ENCODE measurements at places on chromosomes 5 and 9.

GRCh38 chr5:8418049-8418426 lies 549.1 kb downstream of the MTRR start:
- H3K27ac ChIP-seq, result no peak overlapping the region
- DNase-seq, result no peak
- no peaks in the 10 kb centered on the region for H3K36me3 ChIP-seq
- no peaks in the 10 kb centered on the region for H3K27me3 ChIP-seq
- no peaks in the 10 kb centered on the region for H3K4me1 ChIP-seq
- H3K4me3 ChIP-seq, result no peak overlapping the region

DNA sequence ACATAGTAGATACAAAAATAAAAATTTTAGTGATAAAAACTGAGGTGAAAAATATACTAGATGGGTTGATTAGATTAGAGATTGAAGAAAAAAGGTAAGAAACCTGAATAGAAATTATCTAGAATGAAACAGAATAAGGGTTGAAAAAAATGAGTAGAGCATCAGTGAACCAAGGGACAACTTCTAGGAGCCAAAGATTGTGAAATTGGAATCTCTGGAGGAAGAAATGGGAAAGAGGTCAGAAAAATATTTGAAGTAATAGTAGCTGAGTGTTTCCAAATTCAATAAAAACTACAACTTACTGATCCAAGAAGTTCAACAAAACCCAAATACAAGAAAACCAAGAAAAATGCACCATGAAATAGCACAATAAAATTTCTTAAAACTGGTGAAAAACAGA lies 116.6 kb upstream of the STARD4 start:
- H3K4me3 ChIP-seq, result no peak overlapping the region
- H3K4me1 ChIP-seq, result no peaks in the 10 kb centered on the region
- H3K36me3 ChIP-seq, result no peaks in the 10 kb centered on the region
- no peaks in the 10 kb centered on the region for H3K27me3 ChIP-seq
- H3K27ac ChIP-seq, result no peak overlapping the region

DNA sequence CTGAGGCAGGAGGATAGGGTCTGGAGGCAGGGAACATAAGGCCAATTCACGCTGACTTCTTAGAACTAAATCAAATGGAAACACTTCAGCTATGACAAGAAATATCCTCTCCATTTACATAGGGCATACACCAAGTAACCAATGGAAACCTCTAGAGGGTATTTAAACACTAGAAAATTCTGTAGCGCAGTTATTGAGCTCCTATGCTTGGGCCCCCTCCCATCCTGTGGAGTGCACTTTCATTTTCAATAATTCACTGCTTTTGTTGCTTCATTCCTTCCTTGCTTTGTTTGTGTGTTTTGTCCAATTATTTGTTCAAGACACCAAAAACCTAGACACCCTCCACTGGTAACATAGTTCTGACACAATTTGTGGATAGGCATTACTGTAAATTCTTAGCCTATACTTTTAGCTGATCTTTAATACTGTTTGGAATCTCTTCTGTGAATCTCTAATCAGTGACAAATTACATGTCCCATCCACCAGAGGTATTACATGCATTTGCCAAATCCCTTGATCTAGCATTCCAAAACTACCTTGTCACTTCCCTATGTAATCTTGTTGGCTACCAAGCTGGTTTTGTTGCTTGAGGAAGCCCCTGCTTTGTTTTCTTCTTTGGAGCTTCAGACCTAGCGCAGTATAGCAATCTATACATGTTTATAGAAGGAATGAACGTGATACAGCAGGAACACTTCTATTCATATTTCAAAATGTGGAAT lies 61.6 kb downstream of the ST8SIA4 start:
- H3K27me3 ChIP-seq, result no peaks in the 10 kb centered on the region
- H3K4me3 ChIP-seq, result no peak overlapping the region
- H3K36me3 ChIP-seq, result no peaks in the 10 kb centered on the region
- no peak overlapping the region for H3K27ac ChIP-seq
- DNase-seq, result no peak

DNA sequence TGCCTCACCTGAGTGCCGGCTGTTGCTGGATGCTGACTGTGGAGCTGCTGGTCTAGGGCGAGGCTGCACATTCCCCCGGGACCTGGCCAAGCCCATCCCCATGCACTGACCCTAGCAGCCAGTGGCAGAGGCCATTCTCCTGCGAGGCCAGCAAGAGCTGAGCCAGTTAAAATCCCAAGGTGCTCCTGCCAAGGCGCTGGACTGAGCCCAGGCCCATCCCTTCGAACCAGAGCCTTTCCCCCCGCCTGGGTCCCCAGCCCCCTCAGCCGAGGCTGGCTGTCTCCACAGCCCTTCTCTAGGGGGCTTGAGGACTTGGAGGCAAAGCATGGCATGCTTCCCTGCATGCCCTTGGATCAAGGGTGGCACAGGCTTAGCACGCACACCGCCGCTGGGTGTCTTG lies 1.6 kb downstream of the ADAMTSL2 start:
- H3K27me3 ChIP-seq, result no peaks in the 10 kb centered on the region
- no peak for DNase-seq
- no peak overlapping the region for H3K27ac ChIP-seq
- H3K4me1 ChIP-seq, result no peaks in the 10 kb centered on the region

- no peak overlapping the region for H3K27ac ChIP-seq
- H3K4me3 ChIP-seq, result no peak overlapping the region
- H3K36me3 ChIP-seq, result no peaks in the 10 kb centered on the region
- H3K4me1 ChIP-seq, result no peaks in the 10 kb centered on the region
Observed at GRCh38 chr5:90171466-90171865, 238.1 kb downstream of the CETN3 start.

GRCh38 chr9:74800226-74800625 lies 87.5 kb downstream of the TRPM6 start:
- H3K4me3 ChIP-seq, result no peak overlapping the region
- H3K36me3 ChIP-seq, result no peaks in the 10 kb centered on the region
- DNase-seq, result no peak
- H3K27ac ChIP-seq, result no peak overlapping the region
- H3K4me1 ChIP-seq, result no peaks in the 10 kb centered on the region
- no peaks in the 10 kb centered on the region for H3K27me3 ChIP-seq

- H3K4me3 ChIP-seq, result no peak overlapping the region
- H3K4me1 ChIP-seq, result no peaks in the 10 kb centered on the region
- peaks cover 3% of the 10 kb centered on the region for H3K27me3 ChIP-seq
- DNase-seq, result no peak
- H3K36me3 ChIP-seq, result no peaks in the 10 kb centered on the region
Observed at GRCh38 chr5:2686321-2687124, 65.0 kb downstream of the IRX2 start.

DNA sequence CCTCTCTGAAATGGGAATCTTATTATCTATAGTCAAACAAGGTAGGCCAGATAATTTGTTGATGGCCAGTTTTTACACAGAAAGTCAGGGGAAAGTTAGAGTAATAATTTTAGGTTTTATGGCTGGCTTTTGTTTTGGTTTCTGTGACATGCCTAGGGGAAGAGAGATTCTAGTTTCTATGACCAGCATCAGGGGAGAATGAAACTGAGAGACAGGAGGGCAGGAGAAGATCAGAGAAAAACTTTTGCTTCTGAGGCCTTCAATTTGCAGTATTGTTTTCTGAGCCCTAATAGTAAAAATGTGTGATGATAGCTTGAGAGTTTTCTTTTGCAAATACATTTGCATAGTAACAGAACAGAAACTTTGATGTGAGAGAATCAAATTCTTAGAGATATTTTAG lies 564.3 kb downstream of the ZNF608 start:
- no peaks in the 10 kb centered on the region for H3K4me1 ChIP-seq
- H3K4me3 ChIP-seq, result no peak overlapping the region
- no peaks in the 10 kb centered on the region for H3K27me3 ChIP-seq
- no peaks in the 10 kb centered on the region for H3K36me3 ChIP-seq

- H3K4me1 ChIP-seq, result peaks cover 25% of the 10 kb centered on the region
- H3K36me3 ChIP-seq, result no peaks in the 10 kb centered on the region
- no peak for DNase-seq
- H3K27me3 ChIP-seq, result no peaks in the 10 kb centered on the region
- H3K4me3 ChIP-seq, result no peak overlapping the region
Observed at GRCh38 chr5:142295084-142295758, 29.6 kb downstream of the SPRY4 start.

DNA sequence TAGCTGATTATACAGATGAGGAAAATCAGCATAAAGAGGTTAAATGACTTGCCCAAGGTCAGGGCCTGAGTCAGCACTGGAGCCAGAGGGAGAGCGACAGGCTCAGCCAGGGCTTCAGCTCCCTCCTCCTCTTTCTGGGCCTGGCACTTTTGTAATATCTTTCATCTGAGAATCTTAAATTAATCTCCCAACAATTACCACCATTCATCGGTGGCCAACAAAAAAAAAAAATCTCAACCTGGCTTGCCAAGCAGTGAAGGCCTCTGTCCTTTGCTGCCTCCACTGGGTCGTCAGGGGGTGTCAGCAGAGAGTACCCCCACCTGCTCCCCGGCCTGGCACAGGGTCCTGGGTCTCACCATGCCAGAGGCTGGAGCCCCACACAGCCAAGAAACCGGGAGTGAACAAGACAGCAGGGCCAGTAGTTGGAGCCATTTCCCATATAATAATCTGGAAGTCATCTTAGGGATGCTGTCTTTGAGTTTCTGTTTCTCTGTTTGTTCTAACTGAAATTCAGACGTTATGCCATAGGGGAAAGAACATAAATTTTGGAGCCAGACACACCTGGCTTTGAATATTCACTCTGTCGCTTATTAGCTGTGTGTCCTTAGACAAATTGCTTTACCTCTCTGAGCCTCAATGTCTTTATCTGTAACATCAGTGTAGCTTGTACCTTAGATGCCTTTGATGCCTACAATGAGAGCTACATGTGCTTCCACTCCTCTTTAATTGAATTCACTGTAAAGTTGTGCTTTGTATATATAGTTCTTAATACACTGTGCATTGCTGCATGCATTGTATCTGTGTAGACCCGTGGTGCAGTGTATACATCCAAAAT lies 299.9 kb upstream of the MSX2 start:
- H3K4me3 ChIP-seq, result no peak overlapping the region
- DNase-seq, result no peak
- H3K36me3 ChIP-seq, result no peaks in the 10 kb centered on the region

DNA sequence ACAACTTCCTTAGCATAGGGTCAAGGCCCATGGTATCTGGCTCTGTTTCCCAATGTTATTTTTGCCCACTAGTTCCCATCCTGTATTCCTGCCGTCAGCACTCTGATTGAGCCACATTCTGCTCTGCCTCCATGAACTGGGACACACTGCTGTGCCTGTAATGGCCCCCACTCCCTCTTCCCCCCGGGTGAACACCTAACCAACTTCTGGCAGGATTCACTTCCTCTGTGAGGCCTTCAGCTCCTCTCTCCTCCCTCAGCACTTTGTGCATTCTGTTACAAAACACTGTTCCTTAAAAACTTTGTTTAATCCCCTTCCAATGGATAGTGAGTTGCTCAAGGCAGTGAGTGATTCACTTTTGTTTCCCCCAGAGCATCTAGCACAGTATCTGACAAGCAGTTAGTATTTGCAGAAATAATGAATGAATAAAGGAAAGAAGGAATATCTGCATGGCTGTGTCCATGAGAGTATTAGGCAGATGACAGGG lies 183.6 kb downstream of the EFNA5 start:
- H3K4me1 ChIP-seq, result no peaks in the 10 kb centered on the region
- no peaks in the 10 kb centered on the region for H3K27me3 ChIP-seq
- no peaks in the 10 kb centered on the region for H3K36me3 ChIP-seq
- no peak overlapping the region for H3K4me3 ChIP-seq

DNA sequence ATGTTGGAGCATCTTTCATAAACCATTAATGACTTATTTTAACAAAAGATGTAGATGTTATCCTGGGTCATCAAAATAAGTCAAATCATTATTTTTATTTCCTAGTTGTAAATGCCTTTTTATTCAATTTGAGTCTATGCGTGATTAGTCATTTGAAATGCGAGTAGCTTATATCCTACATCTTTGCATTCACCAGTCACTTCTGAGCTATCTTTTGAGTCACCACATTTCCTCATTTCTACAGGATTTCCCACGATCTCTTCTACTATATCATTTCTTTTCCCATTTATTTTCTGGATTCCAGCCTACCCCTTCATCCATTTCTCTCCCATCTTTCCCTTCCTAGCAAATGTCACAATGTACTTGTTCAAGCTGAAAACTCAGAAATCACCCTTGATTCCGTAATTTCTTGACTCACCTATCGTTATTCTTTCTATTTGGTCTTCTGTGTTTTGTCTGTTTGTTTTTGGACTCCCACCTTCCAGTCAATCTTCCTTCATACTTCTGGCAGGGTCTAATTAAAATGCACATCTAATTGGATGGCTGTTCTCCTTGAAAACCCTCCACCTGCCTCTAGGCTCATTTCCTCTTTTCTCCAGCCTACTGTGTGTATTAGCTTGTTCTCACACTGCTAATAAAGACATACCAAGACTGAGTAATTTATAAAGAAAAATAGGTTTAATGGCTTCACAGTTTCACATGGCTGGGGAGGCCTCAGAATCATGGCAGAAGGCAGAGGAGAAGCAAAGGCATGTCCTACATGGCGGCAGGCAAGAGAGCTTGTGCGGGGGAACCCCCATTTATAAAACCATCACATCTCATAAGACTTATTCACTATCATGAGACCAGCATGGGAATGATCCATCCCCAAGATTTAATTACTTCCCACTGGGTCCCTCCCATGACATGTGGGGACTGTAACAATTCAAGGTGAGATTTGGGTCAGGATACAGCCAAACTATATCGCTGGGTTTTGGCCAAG lies 112.4 kb downstream of the MEF2C start:
- H3K4me3 ChIP-seq, result no peak overlapping the region
- H3K4me1 ChIP-seq, result peaks cover 31% of the 10 kb centered on the region
- DNase-seq, result no peak
- peak overlapping the region; percentile 17 for H3K27ac ChIP-seq

- H3K4me1 ChIP-seq, result no peaks in the 10 kb centered on the region
- no peak overlapping the region for H3K4me3 ChIP-seq
- no peaks in the 10 kb centered on the region for H3K27me3 ChIP-seq
- no peaks in the 10 kb centered on the region for H3K36me3 ChIP-seq
Observed at GRCh38 chr5:23528677-23529076, 21.3 kb downstream of the PRDM9 start.

- no peaks in the 10 kb centered on the region for H3K4me1 ChIP-seq
- H3K4me3 ChIP-seq, result no peak overlapping the region
Observed at GRCh38 chr9:389159-389558, 174.5 kb downstream of the DOCK8 start.

DNA sequence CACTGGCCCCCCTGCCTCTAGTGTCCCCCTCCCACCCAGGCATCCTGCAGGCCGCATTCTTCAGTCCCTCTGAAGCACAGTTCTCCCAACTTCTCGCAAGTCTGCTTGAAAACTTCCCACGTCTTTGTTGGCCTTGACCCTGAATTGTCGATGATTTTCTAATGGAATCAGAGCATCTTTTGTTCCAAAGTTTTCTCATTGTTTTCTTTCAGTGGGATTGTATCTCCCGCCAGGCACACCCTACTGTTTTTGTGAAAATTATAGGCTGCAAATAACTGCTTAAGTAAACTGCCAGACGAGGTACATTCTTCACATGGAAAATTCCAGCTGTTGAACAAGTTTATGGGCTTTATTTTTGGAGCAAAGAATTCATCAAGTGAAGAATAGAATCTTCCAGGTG lies 122.6 kb upstream of the SLC25A48 start:
- H3K4me3 ChIP-seq, result no peak overlapping the region
- H3K27ac ChIP-seq, result no peak overlapping the region
- H3K27me3 ChIP-seq, result no peaks in the 10 kb centered on the region
- no peaks in the 10 kb centered on the region for H3K36me3 ChIP-seq
- no peaks in the 10 kb centered on the region for H3K4me1 ChIP-seq
- no peak for DNase-seq

GRCh38 chr9:126149661-126150060 lies 177.0 kb upstream of the MVB12B start:
- H3K4me1 ChIP-seq, result no peaks in the 10 kb centered on the region
- DNase-seq, result no peak
- no peaks in the 10 kb centered on the region for H3K36me3 ChIP-seq
- H3K27me3 ChIP-seq, result peaks cover 47% of the 10 kb centered on the region
- no peak overlapping the region for H3K27ac ChIP-seq

- H3K27me3 ChIP-seq, result no peaks in the 10 kb centered on the region
- no peak overlapping the region for H3K27ac ChIP-seq
- H3K4me3 ChIP-seq, result no peak overlapping the region
- DNase-seq, result no peak
- H3K4me1 ChIP-seq, result no peaks in the 10 kb centered on the region
Observed at GRCh38 chr9:114937516-114937915, 7.1 kb upstream of the TNFSF8 start.

Data from tibial artery (tissue), 4 donors.